ENCODE measurements at places on chromosomes 2 and 18.

DNA sequence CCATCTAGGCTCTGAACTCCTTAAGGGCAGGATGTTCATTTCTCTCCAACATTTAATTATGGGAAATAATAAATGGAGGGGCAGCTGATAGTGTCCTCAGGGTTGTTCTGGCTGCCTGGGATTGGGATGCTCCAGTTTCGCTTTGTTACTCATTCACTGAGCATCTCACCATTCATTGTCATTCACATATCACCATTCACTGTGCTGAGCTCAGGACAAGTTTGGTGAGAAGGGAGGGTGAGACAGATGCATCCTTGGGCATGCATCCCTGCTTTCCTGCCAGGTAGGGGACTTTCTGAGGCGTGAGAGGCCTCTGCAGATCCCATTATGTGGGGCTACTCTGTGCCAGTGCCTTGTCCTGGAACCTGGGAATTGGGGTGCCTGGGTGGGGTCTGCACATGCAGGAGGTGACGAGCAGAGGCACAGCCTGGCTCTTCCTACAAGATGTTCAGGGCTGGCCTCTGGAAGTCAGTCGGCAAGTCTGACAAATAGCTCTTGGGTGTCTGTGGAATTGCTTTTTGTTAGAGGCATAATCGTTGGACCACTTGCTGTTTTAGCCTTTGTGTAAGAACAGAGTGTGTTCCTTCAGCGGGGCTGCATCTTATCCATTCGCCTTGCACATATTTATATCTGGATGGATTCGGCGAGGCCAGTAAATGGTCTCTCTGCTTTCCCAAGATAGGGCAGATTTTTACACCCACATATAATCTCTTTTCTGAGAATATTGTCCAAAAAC lies 323.2 kb upstream of the THSD7B start:
- no peak for DNase-seq

GRCh38 chr2:127410871-127411652 lies 7.2 kb upstream of the PROC start:
- no peak for DNase-seq

GRCh38 chr2:186806591-186806990 lies 42.4 kb downstream of the ZSWIM2 start:
- DNase-seq, result no peak

GRCh38 chr2:1772471-1773267 lies 28.4 kb upstream of the PXDN start:
- no peak for DNase-seq

DNA sequence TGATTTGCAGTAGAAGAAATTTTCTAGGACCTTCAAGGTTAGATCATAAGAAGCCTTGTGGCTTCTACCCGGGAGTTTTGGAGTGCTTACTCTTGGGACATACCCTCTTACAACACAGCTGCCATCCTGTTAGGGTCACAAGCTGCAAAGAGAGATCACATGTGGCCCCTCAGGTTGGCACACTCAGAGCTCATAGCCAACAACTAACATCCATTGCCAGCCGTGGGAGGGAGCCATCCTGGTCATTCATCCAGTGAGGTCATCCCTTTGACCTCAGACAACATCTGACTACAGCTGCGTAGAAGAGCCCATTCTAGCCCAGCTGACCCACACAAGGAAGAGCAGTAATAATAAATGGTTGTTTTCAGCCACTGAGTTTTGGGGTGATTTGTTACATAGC lies 76.9 kb upstream of the NABP1 start:
- no peak for DNase-seq

GRCh38 chr2:770776-771175 lies 93.6 kb upstream of the TMEM18 start:
- DNase-seq, result no peak

DNA sequence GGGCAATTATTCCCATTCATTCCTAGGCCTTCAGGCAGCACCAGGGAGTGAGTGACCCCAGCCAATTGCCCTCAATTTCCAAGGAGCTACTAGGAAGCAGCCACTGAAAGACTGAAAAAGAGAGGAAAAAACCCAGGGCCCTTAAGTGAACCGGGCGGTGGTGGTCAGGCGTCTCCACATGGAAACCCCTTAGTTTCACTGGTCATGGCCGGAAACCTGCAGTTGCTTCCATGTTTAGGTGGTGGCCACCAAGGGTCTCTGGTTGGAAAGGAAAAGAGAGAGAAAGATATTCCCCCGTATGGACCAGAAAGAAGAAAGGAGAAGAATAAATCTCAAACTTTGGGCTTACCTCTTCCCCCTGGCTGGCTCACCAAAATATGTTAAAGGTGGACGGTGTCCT lies 64.9 kb downstream of the GALR1 start:
- no peak for DNase-seq

GRCh38 chr2:46644690-46645385 lies 165.5 kb downstream of the TMEM247 start:
- DNase-seq, result no peak

All from hematopoietic multipotent progenitor cell (in vitro differentiated cells).